ENCODE measurements at places on chromosomes 16 and 17. TPM values are rescaled to one million over a fixed set of nuclear protein-coding genes. Genes with fewer than 3 reads are reported as not detected.

Gene C16orf46
- not detected for total RNA-seq

Gene NHLRC4
- 1.2 TPM for total RNA-seq

Gene COPRS
- total RNA-seq, result 7.9 TPM

Gene ZP2
- total RNA-seq, result not detected

Gene MRPL28
- total RNA-seq, result 19.9 TPM

Gene CEMP1
- total RNA-seq, result 0.10 TPM

Gene CES3
- total RNA-seq, result 0.63 TPM

Gene MTMR4
- 18.2 TPM for total RNA-seq

Gene ABI3
- total RNA-seq, result 6.3 TPM

Gene PLA2G10
- not detected for total RNA-seq

Gene CBFA2T3
- total RNA-seq, result 1.3 TPM

Gene SDK2
- 2.0 TPM for total RNA-seq

Gene SLC5A11
- total RNA-seq, result 0.31 TPM

Gene CIAO2B
- total RNA-seq, result 21.2 TPM

Gene DPEP2NB
- not detected for total RNA-seq

Gene OTOP3
- total RNA-seq, result not detected

Gene SERPINF2
- 0.52 TPM for total RNA-seq

Gene USP43
- total RNA-seq, result 0.21 TPM

Gene NACA2
- 0.31 TPM for total RNA-seq

Gene MYH2
- total RNA-seq, result not detected

Gene KRTAP9-2
- total RNA-seq, result not detected

Gene CACNG5
- not detected for total RNA-seq

Gene CXCL16
- 32.6 TPM for total RNA-seq

Gene GNGT2
- 3.3 TPM for total RNA-seq

Gene MYH1
- not detected for total RNA-seq

Gene ZSCAN10
- under 0.01 TPM for total RNA-seq

Gene KRT16
- total RNA-seq, result not detected

Gene C17orf78
- not detected for total RNA-seq

Gene TBC1D3
- not detected for total RNA-seq

Gene TUBD1
- total RNA-seq, result 6.6 TPM

Gene CHST4
- total RNA-seq, result not detected

Gene CA5A
- under 0.01 TPM for total RNA-seq

Gene ADGRG3
- total RNA-seq, result 1.7 TPM

Gene RPRML
- not detected for total RNA-seq

Gene NARF
- 48.7 TPM for total RNA-seq

Gene CCL4L2
- 7.9 TPM for total RNA-seq

Gene MAPK7
- 16.0 TPM for total RNA-seq

Gene EMP2
- total RNA-seq, result 0.10 TPM

Gene CHST5
- total RNA-seq, result under 0.01 TPM

Gene ODAD4
- total RNA-seq, result not detected

Gene TBC1D3C
- total RNA-seq, result not detected

Gene KRTAP4-4
- total RNA-seq, result not detected

Gene TMC7
- not detected for total RNA-seq

Gene CHD3
- 96.4 TPM for total RNA-seq

Gene KRTAP9-8
- not detected for total RNA-seq

Gene ALOXE3
- total RNA-seq, result 0.10 TPM

Gene KRT36
- not detected for total RNA-seq

Measured in mononuclear cell (primary cell).